ENCODE measurements at places on chromosomes 5 and 9.

- no peak for DNase-seq
These were observed 119.0 kb downstream of the NR3C1 start for GRCh38 chr5:143284521-143284920.

DNA sequence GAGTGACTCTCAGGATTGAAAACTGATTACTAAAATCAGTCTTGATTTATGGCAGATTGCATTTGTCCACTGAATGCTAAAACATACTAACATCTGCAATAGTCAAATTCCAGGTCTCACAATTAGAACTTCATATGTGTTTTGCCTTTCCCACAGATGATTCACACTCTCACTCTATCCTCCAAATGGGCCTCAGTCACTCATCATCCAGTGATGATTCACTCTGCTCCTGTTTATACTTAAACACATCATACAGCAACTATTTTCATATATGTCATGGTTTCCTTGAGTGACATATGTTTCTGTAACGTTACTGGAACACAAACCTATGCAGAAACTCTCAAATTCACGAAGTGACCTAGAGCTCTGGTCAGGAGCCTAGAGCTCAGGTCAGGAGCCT is 512.9 kb downstream of the HINT1 start:
- DNase-seq = no peak

DNA sequence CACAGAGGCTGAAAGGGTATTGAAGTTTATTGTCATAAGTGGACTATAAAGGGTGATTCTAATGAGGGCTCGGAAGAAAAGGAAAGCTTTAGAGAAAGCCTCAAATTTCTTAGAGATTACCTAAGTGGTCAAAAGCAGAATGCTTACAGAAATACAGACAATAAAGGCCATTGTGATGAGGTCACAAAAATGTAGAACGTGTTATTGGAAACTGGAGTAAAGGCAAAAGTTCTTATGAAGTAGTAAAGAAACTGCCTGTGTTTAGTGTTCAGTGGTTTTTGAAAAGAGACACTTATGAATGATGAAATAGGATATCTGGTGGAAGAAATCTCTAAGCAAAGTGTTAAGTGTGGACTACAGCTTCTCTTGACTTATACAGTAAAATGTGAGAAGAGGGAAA is 726.9 kb downstream of the DNAH5 start:
- no peak for DNase-seq

DNA sequence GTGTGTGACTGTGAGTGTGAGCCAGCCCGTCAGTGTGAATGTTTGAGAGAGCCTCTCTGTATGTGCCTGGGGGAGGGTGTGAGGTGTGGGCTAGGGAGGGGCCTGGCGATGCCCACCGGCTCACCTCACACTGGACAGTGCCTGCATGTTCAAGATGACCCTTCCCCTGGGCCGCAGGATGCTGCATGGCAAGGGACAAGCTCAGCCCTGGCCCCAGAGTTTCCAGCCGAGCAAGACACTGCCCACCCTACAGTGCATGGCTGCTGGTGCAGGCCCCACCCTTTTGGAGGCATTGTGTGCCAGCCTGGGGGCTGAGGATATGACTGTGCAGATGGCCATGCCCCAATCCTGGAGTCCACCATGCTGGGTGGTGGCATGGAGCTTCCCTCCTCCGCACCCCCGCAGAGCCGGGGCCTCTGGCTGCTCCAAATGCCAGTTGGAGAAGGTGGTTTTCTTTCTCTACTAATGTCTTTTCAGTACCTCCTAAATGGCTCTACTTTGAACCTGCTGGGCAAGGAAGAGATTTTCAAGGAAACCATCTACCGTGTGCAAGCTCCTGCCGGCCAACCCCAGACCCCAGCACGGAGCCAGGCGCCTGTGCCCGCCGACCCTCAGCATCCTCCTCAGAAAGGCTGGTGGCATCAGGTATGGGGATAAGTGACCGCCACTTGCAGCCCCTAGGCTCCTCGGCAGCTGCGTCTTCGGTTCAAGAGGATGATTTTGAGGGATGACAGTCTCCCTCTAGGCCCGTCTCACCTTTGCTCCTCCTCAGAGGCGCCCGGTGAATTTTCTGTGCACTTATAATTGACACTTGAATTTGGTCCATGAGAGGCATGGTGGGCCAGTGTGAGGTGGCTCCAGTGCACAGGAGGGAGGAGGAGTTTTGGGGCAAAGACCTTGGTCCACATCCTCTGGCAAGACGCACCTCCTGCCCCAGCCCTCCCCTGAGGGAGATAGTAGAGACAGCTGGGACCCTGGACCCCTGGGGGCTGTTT is 27.7 kb downstream of the FGD3 start:
- DNase-seq = no peak

GRCh38 chr5:172129256-172129910 is 58.6 kb downstream of the STK10 start:
- no peak for DNase-seq

GRCh38 chr5:134851307-134851923 is 5.6 kb downstream of the C5orf24 start:
- DNase-seq = no peak

DNA sequence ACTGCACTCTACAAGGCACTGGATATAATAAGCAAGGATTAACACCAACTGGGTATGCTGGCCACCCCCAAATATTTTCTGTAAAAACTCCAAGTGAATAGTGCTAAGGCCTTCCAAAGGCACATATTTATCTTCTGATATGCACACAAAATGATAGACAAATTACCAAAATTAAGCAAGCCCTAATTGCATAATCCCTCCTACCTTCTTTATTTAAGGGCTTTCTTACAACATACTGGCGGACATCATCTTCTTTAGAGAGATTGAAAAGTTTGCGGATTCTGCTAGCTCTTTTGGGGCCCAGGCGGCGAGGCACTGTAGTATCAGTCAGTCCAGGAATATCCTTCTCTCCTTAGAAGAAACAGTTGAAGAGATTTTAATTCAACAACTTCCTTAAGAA is 1.9 kb downstream of the RPS6 start:
- DNase-seq = no peak

DNA sequence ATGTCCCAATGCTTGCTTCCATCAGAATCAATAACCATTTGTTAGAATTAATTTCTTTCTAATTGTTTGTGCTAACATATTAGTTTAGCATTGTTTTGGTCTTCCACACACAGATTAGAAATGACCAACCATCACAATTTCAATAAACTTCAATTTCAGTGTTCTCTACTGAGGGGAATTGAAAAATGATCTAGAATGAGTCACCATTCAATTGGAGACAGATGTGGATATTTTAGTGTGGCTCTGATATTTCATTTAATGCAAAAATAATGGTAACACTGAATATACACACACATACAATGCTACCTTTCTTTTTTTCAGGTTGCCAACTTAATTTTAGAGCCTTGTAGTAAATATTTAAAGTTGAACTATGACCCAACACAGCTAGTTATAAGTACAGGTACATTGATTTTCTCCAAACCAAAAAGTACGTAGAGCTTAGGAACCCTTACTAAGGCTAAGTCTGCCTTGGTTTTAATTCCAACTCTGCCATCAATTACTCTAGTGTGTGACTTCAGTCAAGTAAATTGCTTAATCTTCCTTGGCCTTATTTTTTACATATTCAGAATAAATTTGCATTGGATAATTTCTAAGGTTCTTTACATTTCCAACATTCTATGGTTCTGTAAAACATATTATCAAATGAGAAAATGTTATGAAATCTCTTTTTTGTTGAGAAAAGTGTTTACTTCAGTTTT is 143.9 kb downstream of the DMRTA1 start:
- no peak for DNase-seq

GRCh38 chr9:8431505-8431904 is 631.9 kb upstream of the DMAC1 start:
- DNase-seq = no peak

GRCh38 chr5:54379590-54379989 is 69.2 kb upstream of the ARL15 start:
- DNase-seq = no peak

- no peak for DNase-seq
These were observed 13.9 kb downstream of the NR2F1 start for GRCh38 chr5:93596676-93597490.

DNA sequence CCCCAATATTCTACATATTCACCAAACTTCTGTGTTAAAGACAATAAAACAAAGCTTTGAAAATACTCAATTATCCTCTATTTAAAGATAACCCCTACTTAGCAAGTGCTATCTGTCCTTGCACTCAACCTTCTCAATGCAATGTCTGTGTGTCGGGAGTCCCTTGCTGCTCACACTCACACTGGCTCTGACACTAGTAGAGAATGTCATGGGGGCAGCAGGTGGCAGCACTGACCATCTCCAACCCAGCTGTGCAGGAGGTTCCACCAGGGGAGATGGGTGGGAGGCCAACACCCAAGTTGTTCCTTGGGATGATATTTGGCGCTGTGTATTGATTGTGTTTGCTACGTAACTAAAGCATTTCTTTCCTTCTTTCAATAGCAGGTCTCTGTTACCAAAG is 59.4 kb upstream of the SIMC1 start:
- no peak for DNase-seq

GRCh38 chr9:132141344-132141947 is 20.4 kb upstream of the NTNG2 start:
- no peak for DNase-seq

Data from stimulated activated CD4-positive, alpha-beta T cell treated with anti-CD3 and anti-CD28 coated beads, Interleukin-4, amount 100 ng/mL, for 1 hour (primary cell).